ENCODE measurements at places on chromosomes 1 and 21.

- DNase-seq = peak; percentile 69
These were observed 5.9 kb upstream of the FNDC5 start for GRCh38 chr1:32876341-32877210.

DNA sequence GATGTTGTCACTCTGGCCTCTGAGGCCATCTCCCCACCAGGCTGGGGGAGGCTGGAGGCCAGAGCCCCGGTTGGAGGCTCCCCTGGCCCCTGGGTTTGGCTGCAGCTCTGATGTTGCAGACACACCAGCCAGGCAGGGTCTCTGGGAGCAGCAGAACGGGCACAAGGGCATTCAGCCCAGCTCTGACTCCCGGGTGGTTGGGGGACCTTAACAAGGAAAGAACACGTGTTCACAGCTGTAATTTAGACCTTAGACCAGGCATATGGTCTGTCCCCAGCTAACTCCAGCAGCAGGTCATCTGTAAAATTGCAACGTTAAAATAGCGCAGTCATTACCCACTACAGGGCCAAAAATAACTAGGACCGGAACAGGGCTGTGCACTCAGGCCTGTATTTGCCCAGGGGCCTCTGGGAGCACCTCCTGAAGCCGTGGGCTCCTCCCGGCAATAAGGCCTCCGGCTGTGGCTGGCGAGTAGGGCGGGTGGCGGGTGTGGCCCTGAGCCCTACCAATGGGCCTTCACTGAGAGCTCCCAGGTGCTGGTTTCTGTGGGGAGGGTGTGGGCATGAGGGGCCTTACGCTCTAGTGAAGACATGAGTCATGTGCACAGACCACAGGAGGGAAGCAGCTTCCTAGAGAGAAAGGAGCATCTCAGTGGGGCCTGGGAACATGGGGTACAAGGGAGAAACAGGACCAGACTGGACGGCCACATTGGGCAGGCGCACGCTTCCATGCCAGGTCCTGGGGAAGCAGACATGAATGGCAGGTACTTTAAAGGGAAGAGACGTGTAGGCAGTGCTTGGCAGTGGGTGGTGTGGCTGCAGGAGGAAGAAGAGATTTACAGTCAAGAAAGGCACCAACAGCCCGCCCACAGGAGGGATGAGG is 6.1 kb downstream of the LDLRAP1 start:
- DNase-seq = no peak

GRCh38 chr1:148362216-148362611 is 120.9 kb downstream of the PPIAL4G start:
- no peak for DNase-seq

DNA sequence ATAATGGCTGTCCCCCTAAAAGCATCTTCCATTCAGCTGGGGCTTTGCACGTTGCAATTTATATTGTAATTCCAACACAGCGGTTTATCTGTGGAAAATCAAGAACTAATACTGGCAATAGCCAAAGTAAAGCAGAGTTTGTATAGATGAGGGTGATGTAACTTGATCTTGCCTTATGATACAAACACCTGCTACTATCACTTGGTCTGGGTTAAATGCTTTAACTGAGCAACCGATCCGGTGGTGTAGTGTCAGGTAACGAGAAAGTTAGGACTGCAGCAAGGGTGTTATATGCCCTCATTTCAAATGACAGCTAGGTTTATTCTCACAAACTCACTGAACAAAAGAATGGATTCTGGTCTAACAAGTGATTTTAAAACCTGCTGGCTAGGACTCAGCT is 47.3 kb upstream of the PLPPR4 start:
- no peak for DNase-seq

Data from DND-41 (cell line).